Stimulated activated naive CD4-positive, alpha-beta T cell (primary cell): ENCODE measurements at places on chromosomes 7 and 10.

DNA sequence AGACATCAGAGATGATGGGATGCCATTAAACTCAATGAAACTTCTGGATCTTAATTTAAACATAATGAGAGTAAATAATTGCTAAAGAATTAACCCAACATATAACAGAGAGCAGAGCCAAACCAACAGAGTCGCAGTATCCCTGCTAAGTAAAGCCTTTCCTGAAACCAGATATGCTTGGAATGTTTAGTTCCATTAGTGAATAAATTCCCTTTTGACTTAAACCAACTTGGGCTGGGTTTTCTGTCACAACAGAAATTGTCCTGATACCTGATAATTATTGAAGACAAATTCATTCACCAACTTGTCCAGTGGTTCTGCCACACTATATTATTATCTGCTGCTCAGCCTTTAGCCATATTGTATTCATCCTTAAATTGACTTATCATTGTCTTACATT lies 286.7 kb downstream of the FZD1 start:
- DNase-seq = no peak

GRCh38 chr10:44435196-44435595 lies 50.3 kb upstream of the CXCL12 start:
- no peak for DNase-seq

- DNase-seq = no peak
Observed at GRCh38 chr7:102323914-102324195, 32.4 kb downstream of the SPDYE6 start.

- no peak for DNase-seq
Observed at GRCh38 chr10:13206546-13207443, 27.4 kb downstream of the UCMA start.

DNA sequence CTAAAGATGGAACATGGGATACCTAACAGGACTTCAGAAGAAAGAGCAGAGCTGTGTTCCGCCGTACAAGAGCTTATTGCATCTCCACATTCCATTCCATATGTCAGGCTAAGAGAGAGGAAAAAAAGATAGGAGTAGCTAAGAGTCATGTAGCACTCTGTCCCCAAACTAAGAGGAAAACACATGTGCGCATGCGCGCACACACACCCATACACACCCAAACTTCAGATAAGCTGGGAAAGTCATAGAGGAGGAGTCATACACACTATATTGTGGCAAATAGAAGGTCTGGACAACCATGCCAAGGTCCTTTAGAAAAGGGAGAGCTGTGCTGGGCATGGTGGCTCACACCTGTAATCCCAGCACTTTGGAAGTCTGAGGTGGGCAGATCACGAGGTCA lies 132.4 kb downstream of the RAB11FIP2 start:
- DNase-seq = no peak

- DNase-seq = no peak
Observed at GRCh38 chr10:5402798-5403197, 1.8 kb downstream of the TUBAL3 start.

- DNase-seq = no peak
Observed at GRCh38 chr7:23422909-23423308, 47.4 kb downstream of the IGF2BP3 start.

- no peak for DNase-seq
Observed at GRCh38 chr10:102613785-102614184, 30.5 kb upstream of the TRIM8 start.

GRCh38 chr7:137169282-137169698 lies 174.2 kb downstream of the PTN start:
- no peak for DNase-seq

DNA sequence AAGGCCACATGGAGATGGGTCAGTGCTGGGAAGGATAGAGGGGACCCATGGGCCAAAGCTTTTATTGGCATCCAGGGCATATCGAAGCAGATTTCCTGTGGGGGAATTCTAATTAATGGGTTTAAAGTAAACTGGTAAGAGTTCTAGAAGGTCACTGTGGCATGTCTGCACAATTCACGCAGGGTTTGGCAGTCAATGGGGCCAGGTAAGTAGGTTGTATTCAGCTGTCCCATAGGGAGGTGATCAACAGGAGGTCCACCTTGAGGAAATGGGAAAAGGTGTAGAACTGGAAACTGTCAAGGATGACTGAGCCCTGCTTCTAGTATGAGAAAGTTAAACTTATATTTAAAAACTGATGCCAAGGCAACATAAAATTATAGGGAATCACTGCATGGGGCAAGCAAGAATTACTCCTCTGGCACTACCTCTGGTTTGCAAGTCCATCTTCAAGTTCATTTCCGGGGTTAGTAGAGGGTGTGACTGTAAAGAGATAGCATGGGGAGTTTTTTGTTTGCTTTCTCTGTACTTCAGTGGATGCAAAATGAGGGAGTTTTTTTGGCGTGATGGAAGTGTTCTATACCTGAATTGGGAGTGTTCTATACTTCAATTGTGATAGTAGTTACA lies 22.5 kb downstream of the TBC1D12 start:
- no peak for DNase-seq

GRCh38 chr10:8049865-8050555 lies 4.5 kb upstream of the GATA3 start:
- no peak for DNase-seq

DNA sequence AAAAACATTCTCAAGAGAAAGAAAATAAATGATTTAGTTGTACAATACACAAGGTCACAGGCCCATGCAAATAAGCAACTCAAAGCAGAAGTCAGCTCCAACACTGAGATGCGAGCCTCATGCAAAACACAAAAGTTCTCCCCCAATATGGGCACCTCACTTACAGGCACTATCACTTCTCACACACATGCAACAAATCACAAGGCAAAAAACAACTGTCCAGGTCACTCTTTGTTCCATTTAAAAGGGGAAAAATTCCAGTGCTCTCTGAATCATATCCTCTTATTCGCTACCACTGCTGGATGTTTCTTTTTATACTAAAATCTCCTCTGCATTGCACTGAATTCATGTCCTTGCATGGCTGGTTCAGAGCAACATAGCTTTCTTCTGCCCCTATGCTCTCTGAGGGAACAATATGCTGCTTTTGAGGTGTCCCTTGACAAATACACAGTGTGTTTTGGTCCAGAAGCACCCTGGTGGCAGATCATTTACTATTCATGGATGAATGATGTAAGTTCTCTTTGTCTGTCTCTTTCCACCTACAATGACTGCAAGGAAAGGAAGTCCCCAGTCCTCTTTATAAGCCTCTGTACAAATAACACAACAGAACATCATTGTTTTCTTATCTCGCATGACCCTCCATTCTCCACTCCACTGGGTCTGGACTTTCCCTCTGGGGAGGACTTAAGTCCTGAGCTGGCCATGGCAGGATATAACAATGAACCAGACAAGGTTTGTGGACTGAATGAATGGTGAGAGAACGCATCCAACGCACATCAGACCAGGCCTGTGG lies 85.4 kb upstream of the GSDME start:
- DNase-seq = no peak
